NCI-H2029 treated with DMSO at 0.1 percent for 48 hours (cell line): ENCODE measurements at places on chromosomes 6 and 20.

DNA sequence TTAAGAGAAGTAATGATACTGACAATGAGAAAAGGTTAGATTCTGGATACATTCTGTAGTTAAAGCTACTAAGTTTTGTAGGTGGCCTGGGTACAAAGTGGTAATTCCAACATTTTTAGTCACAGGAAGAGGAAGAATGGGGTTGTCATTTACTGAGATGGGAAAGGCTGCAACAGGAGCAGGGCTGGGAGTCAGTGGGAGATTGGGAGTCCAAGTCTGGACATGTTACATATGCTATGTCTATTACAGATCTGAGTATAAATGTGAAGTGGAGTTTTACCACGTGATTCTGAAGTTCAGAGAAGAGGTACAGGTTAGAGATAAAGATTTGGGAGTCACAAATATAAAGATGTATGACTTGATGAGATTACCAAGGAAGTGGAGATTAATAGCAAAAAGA is 116.2 kb downstream of the RWDD2A start:
- no peak for DNase-seq

- peak; percentile 82 for DNase-seq
These were observed 166.0 kb upstream of the PROKR2 start for GRCh38 chr20:5482791-5483190.

DNA sequence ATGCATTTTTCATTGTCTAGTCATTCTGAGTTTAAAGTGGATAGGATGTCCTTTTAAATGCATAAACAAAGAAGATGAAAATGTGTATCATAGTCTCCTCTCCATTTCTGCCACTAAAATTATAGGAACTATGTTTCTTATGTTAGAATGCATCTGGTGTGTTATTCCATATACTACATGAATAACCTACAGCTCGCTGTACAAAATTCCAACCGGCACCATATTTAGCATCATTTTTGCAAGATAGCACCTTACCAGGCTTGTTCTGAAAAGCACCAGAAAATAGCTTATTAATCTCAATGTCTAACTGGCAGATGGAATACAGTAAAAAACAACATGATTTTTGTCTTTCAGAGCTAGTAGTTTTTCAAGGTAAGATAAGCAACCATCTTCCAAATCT is 241.5 kb downstream of the SLC35F1 start:
- no peak for DNase-seq

GRCh38 chr6:27505209-27506027 is 32.5 kb upstream of the ZNF184 start:
- DNase-seq, result no peak

- DNase-seq, result no peak
These were observed 2.3 kb downstream of the ADIG start for GRCh38 chr20:38583306-38583705.

- DNase-seq, result no peak
These were observed 168.8 kb upstream of the GRIK2 start for GRCh38 chr6:101224751-101225150.

- no peak for DNase-seq
These were observed 145.6 kb upstream of the PTPN1 start for GRCh38 chr20:50364542-50364941.

GRCh38 chr6:139060332-139060731 is 31.8 kb downstream of the ABRACL start:
- no peak for DNase-seq
